Daoy (cell line): ENCODE measurements at places on chromosomes 13 and 19. TPM values are rescaled to one million over a fixed set of nuclear protein-coding genes. Genes with fewer than 3 reads are reported as not detected.

DNA sequence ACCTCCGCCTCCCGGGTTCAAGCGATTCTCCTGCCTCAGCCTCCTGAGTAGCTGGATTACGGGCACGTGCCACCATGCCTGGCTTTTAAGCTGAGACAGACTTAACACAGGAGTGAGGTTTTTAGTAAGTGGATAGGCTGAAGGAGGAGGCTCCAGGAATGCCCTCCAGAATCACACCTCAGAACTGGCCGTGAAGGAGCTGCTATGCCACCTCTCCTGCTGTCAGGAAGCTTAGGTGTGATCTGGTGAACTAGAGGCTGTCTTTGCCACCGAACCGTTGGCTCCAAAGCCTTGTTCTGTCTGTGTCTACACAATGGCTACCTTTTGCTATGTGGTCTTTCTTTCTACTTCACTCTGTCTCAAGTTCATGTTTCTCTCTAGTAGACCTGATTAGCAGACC is 4.2 kb downstream of the PDCD2L start:
- no peak for DNase-seq

- no peak for DNase-seq
Observed at GRCh38 chr13:96746886-96747285, 247.4 kb downstream of the OXGR1 start.

DNA sequence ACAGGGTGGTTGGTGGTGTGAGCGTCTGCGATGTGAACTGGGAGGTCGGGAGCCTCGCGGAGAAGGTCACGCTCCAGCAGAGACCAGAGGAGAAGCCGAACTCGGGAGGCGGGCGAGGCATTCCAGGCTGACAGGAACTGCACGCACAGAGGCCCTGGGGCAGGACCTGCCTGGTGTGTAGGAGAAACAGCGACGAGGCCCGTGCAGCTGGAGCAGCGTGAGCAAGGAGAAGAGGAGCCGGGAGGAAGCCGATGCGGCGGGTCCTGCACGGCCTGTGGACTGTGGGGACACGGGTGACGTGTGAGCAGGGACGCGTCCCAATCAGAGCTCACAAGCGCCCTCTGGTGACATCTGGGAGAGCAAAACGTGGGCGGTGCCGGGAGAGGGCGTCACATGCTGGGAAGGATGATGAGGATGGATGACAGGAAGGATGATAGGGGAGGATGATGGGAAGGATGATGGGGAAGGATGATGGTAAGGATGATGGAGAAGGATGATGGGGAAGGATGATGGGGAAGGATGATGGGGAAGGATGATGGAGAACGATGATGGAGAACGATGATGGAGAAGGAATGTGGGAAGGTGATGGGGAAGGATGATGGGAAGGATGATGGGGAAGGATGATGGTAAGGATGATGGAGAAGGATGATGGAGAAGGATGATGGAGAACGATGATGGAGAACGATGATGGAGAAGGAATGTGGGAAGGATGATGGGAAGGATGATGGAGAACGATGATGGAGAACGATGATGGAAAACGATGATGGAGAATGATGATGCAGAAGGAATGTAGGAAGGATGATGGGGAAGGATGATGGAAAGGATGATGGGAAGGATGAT is 16.1 kb upstream of the MADCAM1 start:
- DNase-seq, result peak; percentile 57

- no peak for DNase-seq
Observed at GRCh38 chr19:30932854-30933253, 416.4 kb downstream of the TSHZ3 start.

GRCh38 chr13:49791315-49791710 is 1.2 kb downstream of the KPNA3 start:
- peak; percentile 3 for DNase-seq

DNA sequence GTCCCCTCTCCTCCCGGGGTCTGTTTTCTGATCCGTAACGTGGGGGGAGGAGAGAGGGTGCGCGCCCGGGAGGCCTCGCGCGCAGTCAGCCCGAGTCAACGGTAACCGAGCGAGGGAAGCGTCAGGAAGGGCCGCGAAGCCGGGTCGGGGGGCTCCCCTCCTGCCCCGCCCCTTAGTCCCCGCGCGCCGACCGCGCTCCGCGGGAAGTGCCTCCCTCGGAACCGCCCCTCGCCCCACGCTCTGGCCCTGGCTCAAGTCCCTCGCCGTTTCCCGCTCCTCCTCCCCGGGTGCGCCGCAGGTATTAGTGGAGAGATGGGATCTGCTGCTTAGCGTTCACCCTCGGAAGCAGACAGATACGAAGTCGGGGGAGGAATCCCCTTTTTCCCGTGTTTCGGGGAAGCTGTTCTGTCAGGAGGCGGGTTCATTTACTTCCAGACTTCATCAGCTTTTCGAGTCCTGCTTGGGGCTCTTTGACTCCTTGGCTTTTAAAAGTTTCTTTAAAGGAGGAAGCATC is 770 bp downstream of the HNRNPM start:
- peak; percentile 60 for DNase-seq

GRCh38 chr19:23482829-23483228 is 87.6 kb upstream of the ZNF91 start:
- no peak for DNase-seq

DNA sequence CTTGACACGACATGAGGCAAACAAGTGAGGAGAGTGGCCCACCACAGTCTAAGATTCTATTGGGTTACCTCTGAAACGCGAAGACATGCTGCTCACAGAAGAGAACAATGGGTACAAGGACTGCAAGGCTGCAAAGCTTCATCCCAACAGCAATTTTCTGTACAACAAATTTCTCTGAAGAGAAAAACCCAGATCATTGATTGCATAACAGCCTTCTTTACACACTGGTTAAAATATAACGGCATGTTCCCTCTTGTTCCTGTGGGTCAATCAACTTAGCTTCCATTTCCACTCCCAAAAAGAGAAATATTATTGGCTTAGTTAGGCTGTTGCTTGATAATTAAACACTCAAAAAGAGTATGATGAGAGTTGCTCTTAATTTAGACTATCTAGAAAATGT is at the start of gene CPB2:
TSS of gene CPB2 (minus strand) at position 166 of the 400 bp plus-strand sequence. CDS start at position 142, 24 bp downstream.
- DNase-seq, result no peak

- DNase-seq, result peak; percentile 43
Observed at GRCh38 chr13:44159633-44160279, 213.9 kb upstream of the SERP2 start.

GRCh38 chr19:44776402-44777096 is 1.1 kb upstream of the CBLC start:
- no peak for DNase-seq

DNA sequence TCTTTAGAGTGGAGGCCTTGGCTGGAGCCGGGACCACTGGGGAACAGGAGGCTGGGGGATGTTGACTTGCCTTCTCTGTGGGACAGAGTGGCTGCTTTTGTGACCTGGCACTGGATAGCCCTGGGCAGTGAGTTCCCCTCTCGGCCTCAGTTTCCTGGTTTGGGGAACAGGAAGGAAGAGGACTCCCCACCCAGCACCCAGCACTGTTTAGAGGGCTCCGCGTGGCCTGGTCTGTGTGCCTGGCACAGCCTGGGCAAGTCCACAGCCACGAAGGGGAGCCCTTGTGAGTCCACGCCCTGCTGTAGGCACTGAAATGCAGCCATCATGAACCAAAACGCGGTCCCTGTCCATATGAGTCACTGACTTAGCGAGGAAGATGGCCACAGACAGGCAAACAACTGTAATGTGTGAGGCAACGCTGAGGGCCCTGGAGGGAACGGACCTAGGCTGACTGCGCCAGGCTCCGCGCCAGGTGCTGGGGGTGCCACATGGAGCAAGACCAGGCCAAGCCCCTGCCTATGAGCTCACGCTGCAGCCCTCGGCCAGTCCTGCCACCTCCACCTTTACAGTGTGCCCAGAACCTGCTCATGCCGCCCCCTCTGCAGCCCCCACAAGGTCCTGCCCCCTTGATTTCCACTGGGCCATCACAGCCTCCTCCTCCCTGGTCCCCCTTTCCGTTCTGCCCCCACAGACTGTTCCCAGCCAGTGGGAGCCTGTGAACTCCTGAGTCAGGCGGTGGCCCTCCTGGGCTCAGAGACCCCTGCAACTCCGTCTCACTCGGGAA is 35.5 kb downstream of the PAK4 start:
- DNase-seq, result no peak

DNA sequence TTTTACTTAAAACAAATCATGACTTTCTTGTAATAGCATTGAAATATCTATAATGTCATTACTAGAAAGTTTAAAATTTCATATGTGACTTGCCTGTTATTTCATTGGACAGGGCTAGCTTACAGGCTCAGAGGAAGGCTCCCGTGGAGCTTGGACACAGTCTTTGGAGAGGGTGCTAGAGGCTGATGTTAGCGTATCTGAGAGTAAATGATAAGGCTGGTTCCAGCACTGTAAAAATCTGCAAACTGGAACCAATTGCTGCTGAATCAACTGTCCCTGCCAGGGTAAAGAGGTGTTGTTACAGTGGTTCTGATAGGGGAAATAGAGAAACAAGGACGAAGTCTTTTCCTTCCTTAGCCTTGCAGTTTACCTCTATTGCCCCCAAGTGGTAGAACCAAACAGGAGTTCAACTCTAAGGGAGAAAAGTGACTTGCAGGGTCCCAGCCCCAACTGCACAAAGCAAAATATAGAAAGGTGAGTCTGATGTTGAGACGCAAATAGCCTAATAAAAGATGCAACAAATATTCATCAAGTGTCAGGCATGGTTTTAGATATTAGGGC is 901.7 kb downstream of the DIAPH3 start:
- DNase-seq, result no peak

DNA sequence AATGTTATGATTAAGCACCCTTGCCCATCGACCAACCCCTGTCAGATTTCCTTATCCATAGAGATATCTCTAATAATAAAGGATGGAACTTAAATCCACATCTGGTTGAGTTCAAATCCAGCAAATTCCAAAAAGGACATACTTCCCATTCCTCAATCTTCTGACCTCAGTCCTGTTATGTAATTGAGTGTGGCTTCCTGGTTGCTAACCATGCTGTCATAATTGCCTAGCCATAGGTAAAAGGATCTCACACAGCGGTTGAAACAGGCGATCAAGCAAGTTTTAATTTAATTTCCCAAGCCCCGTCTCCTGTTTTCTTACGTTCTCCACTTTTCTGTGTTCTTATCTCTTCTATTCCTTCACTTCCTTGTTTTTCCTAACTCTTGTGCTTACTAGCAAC is 550.3 kb downstream of the GPC6 start:
- DNase-seq, result peak; percentile 13

GRCh38 chr19:28292822-28293500 is 920.0 kb downstream of the UQCRFS1 start:
- no peak for DNase-seq

- no peak for DNase-seq
Observed at GRCh38 chr13:105719859-105720258, 815.6 kb downstream of the EFNB2 start.

DNA sequence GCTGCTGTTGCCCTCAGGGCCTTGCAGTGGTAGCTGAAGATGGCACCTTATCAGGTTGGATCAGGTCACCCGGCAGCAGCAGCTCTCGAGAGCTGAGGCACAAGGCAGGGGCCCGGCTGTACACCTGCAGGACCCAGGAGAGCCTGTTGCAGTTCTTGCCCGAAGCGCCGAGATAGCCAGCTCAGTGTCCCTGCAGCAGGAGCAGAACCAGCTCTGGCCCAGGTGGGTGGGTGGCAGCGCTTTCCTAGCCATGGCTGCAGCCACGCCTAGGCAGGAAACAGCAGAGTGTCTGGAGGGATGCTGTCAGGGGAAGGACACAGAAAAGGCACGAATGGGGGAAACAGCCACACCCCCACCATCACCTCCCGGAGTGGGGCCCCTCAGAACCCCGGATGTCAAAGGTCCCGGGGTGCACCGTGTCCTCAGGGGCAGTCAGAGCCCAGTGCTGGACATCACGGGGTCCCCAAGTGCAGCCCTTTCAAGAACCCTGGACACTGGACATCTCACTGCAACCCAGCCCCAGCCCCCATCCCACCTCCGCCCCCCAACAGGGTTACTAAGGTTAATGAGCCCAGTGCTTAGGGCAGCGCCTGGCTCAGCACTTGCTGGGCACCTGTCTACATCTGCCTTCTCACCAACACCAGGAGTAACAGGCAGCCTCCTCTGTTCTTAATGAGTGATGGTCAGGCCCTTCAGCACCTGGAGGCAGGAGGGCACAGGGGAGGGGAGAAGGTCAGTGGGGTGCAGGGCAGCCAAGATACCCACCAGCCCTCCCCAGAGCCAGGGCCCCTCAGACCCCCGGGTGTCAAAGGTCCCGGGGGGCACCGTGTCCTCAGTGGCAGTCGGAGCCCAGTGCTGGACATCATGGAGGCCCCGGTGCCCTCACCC is 8.7 kb downstream of the ACP4 start:
- no peak for DNase-seq

DNA sequence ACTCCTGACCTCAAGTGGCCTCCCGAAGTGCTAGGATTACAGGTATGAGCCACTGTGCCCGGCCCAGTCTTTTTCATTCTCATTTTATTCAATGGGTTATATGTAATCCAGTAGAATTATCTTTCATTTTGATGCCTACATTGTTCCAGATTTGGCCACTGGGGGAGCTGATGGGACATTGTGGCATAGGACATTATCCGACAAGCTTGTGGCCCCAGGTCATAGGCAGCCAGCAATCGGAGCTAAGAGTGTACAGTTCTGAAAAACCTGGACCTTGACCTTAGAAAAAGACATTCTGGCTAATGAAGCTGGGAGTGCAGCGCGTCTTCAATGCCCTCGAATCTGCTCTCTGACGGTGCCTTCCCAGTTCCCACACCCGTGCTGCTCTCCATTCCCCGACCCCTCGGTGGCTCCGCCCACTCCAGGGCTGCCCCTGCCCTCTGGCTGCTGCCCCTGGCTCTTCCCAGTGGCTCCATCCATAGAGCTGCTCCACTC is 108.7 kb downstream of the TEX29 start:
- peak; percentile 30 for DNase-seq

- DNase-seq, result no peak
Observed at GRCh38 chr19:39471756-39472536, 8.7 kb upstream of the TIMM50 start.

DNA sequence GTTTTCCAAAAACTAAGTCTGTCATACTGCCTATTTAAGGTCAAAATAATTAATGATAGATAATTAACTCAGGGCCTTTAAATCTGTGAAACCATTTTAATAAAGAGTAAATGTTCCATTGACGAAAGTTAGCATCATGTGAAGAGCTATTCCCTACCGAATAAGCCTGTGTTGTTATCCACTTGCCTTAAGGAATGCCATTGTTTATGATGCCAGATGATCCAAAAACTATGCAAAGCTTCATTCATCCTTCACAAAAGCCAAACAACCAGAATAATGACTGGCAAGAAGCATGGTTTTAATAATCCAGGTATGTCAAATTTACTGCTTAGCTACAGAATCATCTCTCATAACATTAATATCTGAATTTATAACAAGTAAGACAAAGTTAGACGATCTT is 6.5 kb upstream of the GPC6 start:
- no peak for DNase-seq

The LILRB4 gene
- total RNA-seq, result 0.69 and 2.3 TPM in 2 replicates

The SHANK1 gene
- total RNA-seq, result 0.17 and 2.4 TPM in 2 replicates

The KLK8 gene
- total RNA-seq, result not detected in 2 replicates

The ATP8B3 gene
- 1.8 TPM in 1 of 2 replicates, not detected in the other for total RNA-seq

The SEMA6B gene
- total RNA-seq, result 2.3 and 3.2 TPM in 2 replicates

The GIPR gene
- not detected in 2 replicates for total RNA-seq

The MFSD12 gene
- 50.5 and 93.6 TPM in 2 replicates for total RNA-seq
